Skin of body (tissue), 3 donors: ENCODE measurements at places on chromosomes 2 and 18. TPM values are rescaled to one million over a fixed set of nuclear protein-coding genes. Genes with fewer than 3 reads are reported as not detected.

- no peak for DNase-seq
Observed at GRCh38 chr2:202140522-202141252, 67.6 kb downstream of the KIAA2012 start.

DNA sequence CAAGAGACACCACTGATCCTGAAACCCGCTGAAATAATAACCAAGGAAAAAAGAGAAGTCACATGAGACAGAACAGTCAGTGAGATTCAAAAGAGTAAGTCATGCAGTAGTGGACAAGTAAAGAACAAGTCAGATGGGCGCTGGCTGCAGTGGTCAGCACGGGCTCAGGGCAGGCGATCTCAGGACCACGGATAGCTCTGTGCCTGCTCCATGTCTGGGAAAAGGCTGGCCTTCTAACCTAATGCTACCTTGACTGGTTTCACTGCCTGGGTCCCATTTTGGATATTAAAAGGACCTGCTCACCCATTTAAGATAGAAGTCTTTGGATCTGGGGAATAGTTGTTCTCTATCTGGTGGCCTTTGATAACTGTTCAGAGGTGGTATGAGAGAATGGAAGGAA lies 61.7 kb upstream of the LCLAT1 start:
- DNase-seq: no peak

DNA sequence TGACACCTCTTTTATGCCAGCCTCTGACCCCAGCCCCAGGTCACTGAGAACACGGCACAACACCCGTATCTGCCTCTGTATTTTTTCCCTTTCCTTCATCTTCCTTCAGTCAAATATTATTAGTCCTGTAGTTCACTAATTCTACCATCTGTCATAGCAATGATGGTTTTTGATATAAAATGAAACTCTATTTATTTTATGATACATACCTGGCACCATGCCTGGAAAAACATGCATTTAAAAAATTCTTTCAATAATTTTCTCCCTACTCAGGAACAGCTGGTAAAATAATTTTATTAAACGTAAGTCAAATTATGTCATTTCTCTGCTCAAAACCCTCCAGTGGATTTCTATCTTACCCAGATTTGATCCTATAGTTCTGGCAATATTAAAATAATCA lies 224.7 kb downstream of the CDH7 start:
- no peak for DNase-seq

DNA sequence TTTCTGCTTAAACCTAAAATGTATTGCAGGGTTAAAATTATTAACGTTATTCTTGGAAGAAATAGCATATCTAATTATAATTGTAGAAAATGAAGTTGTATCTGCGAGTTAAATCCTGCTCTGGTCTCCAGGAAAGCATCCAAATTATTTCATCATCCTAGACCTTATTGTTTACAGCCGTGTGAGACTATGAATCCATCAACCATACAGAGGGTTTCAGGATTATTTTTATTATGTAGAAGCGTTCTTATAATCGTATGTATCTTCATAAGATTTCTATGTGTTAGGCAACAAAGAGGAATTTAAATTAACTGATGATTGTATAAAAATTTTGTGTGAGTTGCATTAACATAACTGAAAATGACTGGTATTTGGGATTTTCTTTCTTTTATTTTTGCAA lies 14.5 kb upstream of the DSC3 start:
- DNase-seq: no peak

DNA sequence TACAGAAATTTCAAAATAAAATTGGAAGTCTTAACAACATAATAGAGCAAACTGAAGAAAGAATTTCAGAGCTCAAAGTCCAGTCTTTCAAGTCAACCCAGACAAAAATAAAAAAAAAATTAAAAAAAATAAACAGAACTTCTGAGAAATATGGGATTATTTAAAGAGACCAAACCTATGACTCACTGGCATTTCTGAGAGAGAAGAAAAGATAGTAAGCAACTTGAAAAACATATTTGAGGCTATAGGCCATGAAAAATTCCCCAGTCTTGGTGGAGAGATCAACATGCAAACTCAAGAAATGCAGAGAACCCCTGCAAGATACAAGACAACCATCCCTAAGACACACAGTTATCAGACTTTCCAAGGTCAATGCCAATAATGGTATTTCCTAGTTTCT lies 167.4 kb downstream of the RNF144A start:
- DNase-seq: no peak

- DNase-seq: no peak
Observed at GRCh38 chr2:213213186-213213585, 61.8 kb upstream of the IKZF2 start.

GRCh38 chr18:77478646-77479442 lies 229.2 kb downstream of the GALR1 start:
- no peak for DNase-seq

GRCh38 chr18:1350931-1351450 lies 446.3 kb downstream of the ADCYAP1 start:
- DNase-seq: peak; percentile 22

- DNase-seq: no peak
Observed at GRCh38 chr2:214077727-214078126, 333.1 kb upstream of the VWC2L start.

- no peak for DNase-seq
Observed at GRCh38 chr2:221410487-221410886, 161.6 kb downstream of the EPHA4 start.

- DNase-seq: peak; percentile 13
Observed at GRCh38 chr2:176814740-176815367, 397.7 kb upstream of the HNRNPA3 start.

DNA sequence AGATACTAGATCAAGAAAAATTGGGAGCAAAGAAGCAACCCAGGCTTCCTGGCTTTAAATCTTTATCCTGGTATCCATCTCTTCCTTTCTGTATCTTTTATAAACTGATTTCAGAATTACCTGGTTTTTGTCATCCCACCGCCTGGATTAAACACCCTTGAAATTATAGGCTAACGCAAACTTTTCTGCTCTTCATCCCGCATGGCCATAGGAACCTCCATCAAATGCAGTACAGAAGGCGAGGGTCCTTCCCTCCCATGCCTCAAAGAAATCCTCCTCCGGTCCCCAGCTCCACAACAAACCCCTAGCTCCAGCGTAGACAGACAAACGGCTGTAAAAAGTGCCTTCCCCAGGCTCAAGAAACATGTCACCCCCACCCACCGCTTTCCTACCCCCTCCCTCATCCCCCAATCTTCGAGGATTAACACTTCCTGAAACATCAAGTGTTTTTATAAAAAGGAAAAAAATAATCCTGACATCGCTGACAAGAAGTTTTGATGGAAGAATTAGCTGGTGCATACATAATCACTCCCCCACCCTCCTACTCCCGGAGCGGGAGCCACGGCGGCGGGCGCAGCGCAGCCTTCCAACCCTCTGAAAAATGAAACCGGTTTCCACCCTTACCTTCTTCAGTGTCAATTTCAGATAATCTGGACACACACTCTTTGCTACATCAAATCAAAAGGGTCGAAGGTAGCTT lies 7.6 kb downstream of the DLX1 start:
- no peak for DNase-seq

DNA sequence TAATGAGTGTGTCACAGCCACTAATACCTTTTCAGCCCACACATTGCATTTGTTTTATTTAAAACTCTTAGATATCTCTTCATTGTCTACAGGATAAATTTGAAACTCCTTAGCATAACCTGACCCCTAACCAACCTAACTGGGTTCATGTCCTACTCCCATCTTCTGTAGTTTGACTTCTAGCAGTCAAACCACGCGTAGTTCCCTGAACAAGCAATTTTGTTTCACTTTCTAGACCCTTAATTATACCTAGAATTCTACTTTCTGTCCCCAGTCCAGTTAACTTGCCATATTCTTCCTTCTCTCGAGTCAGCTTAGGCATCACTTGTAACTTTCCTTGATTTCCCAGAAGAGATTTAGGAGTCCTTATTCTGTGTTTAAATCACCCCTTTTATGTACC lies 55.1 kb downstream of the RBBP8 start:
- DNase-seq: no peak

DNA sequence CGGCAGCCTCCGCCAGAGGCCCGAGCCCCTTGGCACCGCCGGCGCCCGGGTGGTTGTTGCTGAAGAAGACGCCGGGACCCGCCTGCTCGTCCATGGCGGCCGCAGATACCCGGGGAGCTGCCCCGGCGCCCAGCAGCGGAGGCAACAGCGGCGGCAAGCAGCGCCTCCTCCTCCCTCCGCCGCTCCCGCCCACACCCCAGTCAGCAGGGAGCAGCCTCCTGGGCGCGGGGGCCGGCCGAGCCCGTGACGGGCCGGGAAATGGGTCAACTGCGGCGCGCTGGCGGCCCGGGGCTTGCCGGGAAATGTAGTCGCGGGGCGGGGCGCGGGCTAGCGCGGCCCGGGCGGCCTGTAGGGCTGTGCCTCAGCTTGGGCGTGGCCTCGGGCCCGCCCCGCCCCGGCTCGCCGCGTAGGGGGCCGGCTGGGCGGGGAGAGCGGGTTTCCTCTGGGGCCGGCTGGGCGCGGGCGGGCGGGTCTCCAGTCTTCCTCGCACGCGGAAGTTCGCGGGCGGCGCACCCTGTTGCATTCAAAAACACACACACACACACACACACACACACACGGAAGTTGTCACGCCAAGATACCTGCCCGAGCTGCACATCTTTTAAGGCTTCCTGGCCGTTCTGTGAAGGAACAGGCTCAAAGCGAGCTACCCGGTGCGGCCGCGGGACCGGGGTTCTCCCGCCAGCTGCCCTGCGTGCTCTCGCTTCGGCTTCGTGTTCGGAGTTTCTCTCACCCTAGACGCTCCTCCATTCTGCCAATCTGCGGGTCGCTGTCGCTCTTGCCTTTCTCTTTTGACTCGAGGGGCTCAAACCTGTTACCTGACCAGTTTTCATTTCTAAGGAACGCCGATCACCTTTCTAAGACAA lies at the start of gene STRN:
Gene STRN, minus strand, starts transcription at position 167 of the 866 bp plus-strand sequence. Its CDS starts 73 bp downstream, at position 94.
- peak; percentile 98 for DNase-seq

- no peak for DNase-seq
Observed at GRCh38 chr18:36592282-36592681, 236.5 kb downstream of the TPGS2 start.

GRCh38 chr2:121260370-121261154 lies 24.4 kb downstream of the TFCP2L1 start:
- no peak for DNase-seq

DNA sequence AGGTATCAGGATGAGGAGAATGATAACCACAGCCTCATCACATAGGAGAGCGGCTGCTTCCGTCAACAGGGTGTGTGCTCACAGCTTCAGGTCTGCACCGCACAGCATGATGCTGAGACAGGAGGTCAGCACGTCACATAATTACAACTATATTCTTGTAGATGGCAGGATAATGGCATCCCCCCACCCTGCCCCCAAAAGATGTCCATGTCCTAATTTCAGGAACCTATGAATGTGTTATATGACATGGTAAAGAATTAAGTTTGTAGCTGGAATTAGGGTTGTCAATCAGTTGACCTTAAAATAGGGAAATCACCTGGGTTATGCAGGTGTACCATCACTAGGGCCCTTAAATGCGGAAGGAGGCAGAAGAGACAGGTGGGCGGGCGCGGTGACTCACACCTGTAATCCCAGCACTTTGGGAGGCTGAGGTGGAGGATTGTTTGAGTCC lies 73.9 kb downstream of the ARL4C start:
- DNase-seq: no peak

DNA sequence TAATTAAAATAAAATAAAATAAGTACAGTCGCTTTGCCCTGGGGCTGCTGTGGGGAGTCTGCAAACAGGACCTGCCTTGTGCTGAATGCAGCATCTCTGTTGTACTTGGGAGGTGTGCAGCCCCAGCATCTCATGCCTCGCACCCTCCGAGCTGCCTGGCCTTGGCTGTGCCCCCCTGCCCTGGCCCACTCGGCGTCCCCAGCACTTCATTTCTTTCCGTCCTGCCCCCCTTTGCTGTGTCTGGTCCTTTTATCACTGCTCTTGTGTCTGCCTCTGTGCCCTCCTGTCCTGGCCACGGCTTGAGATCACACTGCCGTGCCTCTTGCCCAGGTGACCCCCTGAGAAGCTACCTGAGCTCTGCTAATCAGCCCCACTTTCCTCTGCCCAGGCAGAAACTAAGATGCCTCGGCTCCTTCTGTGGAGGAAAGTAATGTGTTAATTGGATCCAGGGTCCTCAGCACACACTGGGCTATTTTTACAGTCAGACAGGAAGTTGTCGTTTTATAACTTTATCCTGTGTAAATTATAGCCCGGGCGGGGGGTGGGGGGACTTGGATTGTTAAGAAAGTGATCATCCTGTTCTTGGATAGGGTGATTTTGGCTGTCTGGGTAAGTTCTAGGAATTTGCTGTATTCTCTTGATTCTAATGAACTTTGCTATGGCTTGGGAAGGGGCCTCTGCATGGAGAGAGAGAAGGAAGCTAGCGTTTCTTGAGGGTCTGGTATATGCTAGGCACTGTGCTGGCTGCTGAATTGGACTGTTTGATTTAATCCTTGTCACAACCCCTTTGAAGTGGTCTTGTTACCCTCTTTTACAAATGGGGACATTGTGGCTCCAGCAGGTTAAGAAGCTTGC lies 69.4 kb downstream of the AGAP1 start:
- peak; percentile 49 for DNase-seq

GRCh38 chr2:69579536-69579935 lies 64.0 kb downstream of the AAK1 start:
- no peak for DNase-seq

DNA sequence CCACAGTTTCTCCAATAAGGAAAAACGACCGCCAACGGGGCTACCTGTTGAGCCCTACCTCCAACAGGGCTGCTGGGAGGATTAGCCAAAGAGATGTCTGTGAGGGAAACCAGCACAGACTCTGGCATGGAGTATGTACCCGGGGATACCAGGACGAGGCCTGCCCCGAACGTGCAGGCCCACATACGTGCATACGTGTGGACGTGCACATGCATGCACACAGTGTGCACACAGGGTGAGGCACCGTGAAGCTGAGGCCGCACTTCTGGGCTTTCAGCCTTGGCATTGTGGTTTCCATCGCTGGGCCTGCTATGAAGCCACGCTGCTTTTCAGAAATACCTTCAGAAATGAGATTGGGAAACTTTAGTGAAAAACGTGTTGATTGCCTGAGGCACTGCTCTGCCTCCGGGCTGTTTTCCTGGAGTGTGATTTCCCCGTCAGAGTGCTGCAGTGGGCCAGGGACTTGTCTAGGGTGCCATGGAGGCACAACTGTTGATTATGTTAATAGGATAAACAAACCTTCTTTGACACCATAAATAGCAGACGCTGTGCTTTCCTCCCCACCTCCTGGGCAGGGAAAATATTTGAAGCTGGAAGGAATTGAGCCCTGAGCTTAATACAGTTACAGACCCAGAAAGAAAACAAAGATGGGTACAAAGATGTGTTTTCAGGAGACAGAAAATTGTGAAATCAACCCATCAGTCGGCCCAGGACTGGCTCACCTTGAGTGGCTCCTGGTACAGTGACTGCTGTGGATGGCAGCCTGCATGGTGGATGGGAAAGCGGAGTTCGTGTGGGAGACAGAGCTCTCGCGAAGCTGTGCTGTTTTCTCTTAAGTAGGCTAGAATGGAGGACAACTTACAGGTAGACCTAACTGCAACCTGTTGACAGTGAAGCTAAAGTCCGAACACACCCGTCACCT lies 182.3 kb downstream of the FAM210A start:
- no peak for DNase-seq

- no peak for DNase-seq
Observed at GRCh38 chr2:128405467-128405900, 86.8 kb upstream of the HS6ST1 start.

AMER3 gene
- total RNA-seq: under 0.01 TPM

SPC25 gene
- total RNA-seq: 8.2 TPM

MERTK gene
- 9.5 TPM for total RNA-seq

CASP10 gene
- 11.7 TPM for total RNA-seq

CCBE1 gene
- 9.3 TPM for total RNA-seq

ELP2 gene
- 179 TPM for total RNA-seq
